Activated CD8-positive, alpha-beta memory T cell treated with anti-CD3 and anti-CD28 coated beads, Interleukin-2, amount 50 U/mL, for 48 hours (primary cell): ENCODE measurements at places on chromosomes 4 and X.

DNA sequence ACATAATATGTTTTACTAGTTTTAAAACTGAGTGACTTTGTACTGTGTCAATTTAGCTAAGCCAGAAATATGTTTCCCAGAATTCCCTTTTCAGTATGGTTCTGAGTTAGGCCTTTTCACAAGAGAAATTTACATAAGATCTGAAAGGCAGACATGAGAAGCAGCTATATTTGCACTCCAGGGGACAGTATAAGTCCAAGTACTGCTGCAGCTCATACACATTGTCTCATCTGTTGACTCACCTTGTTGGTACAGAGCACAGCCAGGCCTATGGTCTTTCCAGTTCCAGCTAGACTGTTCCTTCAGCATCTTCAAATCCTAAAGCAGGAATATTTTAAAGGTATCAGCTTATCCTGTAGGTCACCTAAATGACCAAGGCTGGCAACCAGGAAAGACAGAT, 53.5 kb downstream of the BMP3 start:
- no peak for DNase-seq

DNA sequence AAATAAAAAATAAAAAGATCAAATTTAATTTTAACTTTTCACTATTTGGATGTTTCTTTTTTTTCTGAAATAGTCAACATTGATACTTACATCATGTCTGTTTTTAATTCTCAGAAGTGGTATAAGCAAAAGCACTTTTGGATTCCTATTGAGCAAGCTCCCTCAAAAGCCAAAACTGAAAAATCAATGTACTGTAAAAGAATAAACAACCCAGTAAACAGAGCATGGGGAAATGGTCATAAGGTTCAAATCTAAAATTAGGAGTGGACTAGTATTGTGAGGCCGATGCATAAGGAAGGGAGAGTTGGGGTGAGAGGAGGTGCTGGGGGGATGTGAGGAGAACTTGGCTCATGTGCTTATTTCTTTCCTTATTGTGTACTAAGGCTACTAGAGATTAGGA, 37.9 kb downstream of the NUDT6 start:
- no peak for DNase-seq

DNA sequence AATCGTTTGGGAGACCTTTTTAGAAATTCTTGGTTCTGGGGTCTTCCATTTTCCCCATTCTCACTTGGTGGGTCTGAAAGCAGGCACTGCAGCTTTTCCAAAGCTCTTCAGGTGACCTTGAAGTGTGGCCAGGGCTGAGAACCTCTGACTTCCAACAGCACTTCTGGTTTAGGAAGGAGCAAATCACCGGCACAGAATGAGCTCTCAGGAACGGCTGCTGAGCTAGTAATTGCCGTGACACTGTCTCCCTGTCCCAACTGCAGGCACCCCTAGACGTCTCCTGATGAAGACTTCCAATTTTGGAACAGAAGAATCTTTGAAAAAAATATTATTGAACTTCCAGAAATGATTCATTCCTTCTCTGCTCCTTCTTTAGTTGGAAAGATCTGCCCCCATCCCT, 31.3 kb downstream of the CD38 start:
- DNase-seq, result no peak

DNA sequence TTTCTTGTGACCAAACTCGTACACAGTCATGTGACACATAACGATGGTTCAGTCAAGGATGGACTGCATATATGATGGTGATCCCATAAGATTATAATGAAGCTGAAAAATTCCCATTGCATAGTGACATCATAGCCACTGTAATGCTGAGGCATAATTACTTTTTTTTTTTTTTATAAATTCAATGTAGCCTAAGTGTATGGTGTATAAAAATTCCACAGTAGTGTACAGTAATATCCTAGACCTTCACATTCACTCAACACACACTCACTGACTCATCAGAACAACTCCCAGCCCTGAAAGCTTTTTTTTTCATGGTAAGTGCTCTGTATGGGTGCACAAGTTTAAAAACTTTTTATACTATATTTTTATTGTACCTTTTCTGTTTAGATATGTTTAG, 105.0 kb downstream of the AREG start:
- DNase-seq, result no peak

- no peak for DNase-seq
Observed at GRCh38 chr4:137997496-137997895, 244.7 kb downstream of the SLC7A11 start.

- DNase-seq, result no peak
Observed at GRCh38 chr4:38829237-38829636, 24.6 kb upstream of the TLR1 start.
